Glutamatergic neuron (in vitro differentiated cells): ENCODE measurements at places on chromosomes 13 and 19. TPM values are rescaled to one million over a fixed set of nuclear protein-coding genes. Genes with fewer than 3 reads are reported as not detected.

Gene PDX1
- not detected for total RNA-seq

Gene ADGRE2
- 0.66 TPM for total RNA-seq

Gene CGB3
- total RNA-seq = not detected

Gene CACNA1A
- total RNA-seq = 190 TPM

Gene MYPOP
- 7.1 TPM for total RNA-seq

Gene CKM
- 0.42 TPM for total RNA-seq

Gene HRC
- total RNA-seq = 26.6 TPM

Gene SMIM44
- not detected for total RNA-seq

Gene ZSCAN1
- 7.7 TPM for total RNA-seq

Gene FUT2
- 0.22 TPM for total RNA-seq

Gene S1PR2
- total RNA-seq = 12.5 TPM

Gene MIR17HG
- total RNA-seq = 14.5 TPM

Gene CPAMD8
- 15.4 TPM for total RNA-seq

Gene ZNF497
- total RNA-seq = 3.5 TPM

Gene ZNF491
- 26.0 TPM for total RNA-seq

Gene KLK8
- not detected for total RNA-seq

DNA sequence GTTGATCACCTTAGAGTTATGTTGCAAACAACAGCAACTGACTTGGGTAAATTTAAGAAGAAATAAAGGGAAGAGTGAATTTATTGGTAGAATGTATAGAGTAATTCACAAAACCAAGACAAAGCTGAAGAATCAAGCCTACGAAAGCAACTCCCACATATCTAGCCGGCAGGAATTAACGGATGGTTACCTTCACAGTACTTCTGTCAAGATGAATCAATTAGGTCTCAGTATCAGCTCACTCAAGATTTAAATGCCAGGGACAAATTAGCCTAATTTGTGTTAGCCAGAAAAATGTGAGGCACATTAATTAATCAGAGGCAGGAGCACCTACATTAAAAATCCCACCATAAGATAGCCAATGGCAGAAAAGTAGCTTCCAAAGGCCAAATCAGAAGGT is 10.7 kb downstream of the KPNA3 start:
- DNase-seq = no peak

DNA sequence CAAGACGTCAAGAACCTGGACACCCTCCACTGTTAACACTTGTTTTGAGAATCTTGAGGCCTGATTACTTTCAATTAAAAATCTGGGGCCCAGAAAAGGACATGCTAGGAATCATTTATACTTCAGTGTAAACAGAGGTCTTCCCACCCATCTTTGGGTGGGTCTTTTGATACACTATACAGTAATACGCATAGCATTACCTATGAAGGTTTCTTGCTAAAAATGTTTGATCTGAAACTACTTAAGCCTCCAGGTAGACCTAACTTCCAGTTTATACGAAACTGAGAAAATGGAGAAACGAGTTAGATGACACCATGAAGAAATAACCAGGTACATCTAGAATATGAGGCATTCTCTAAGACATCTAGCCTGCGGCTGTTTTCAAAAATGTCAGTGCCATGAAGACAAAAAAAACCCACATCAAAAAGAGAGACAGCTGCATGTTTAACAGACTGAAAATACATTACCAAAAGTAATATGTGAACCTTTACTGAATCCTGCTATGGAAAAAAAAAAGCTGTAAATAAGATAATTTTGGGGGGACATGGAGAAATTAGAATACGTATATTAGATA is 36.6 kb downstream of the TGDS start:
- no peak for DNase-seq

DNA sequence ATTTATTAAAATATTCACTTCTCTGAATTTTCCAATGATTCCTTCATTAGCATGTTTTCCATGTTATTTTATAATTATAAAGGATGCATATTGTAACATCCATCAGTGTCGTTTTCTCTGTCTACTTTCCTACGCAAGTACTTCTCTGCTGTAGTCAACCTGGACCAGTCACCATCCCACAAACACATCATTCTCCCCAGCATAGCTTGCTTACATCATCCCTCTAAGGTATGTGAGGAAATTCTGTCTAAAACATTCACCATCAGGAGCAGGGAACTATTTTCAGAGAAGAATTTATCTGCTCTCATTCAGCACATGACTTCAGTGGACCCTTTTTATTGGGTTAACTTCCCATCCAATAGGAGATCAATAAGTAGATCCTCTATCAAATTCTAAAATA is 806.1 kb upstream of the ARGLU1 start:
- no peak for DNase-seq

GRCh38 chr13:98173431-98174152 is 3.5 kb downstream of the RNF113B start:
- no peak for DNase-seq

GRCh38 chr13:111046590-111047141 is 68.4 kb upstream of the ARHGEF7 start:
- no peak for DNase-seq

- DNase-seq = no peak
Observed at GRCh38 chr13:35993686-35994085, 137.5 kb downstream of the DCLK1 start.

GRCh38 chr19:51565583-51565982 is 5.5 kb upstream of the ZNF175 start:
- DNase-seq = no peak

- DNase-seq = no peak
Observed at GRCh38 chr13:112725346-112726015, 35.6 kb downstream of the ATP11A start.

GRCh38 chr13:51848674-51849073 is 3.7 kb upstream of the TMEM272 start:
- no peak for DNase-seq

DNA sequence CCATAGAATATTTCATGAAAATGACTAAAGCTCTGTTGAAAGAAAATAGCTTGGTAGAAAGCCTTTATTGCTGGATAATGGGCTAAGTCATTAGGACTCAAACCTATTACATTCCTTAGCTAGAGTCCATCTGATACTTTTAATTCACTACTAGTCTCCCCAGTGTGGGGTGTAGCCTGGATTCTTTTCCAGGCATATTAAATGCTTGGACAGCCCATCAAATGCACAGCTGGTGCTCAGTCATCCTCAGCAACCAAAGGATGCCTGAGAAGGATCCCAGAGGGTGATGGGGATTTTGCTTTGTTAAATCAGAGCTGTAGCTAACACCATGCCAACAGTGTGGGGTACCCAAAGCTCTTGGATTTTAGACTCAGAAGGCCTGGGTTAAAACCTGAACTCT is 153.5 kb downstream of the DLEU7 start:
- no peak for DNase-seq

DNA sequence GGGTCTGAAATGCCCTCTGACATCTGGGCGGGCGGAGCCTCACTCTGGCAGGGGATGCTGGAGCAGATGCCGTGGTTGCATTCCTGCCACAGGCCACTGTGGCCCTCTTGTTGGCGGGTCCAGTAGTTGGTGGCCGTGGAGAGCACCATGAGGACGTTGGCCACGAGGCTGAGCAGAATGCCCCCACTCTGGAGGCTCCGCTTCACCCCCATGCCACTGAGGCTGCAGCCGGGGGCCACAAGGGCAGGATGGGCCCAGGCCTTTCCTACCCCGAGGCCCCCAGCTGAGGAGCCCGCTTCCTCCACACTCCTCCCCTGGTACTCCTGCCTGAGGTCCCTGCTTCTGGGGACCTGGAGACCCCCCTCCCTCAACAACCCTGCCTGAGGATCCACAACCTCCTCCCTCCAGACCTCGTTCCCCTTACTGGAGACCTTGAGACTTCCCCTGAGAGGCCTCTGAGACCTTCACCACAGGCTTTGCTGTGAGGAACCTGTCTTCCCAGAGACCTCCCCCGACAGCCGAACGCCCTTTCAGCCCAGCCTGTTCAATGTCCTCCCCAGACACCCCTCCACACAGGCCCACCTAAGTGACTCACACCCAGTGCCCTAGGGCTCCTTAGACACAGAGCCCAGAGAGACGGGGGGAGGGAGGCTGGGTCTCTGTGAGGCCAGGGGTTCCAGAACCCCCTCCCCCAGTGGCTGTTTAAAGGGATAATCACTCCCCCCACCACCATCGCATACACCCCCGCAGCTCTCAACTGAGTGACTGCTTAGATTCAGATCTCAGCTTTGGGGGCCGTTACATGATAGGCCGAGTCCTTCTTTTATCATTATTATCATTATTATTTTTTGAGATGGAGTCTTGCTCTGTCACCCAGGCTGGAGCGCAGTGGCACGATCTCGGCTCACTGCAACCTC is at the start of gene CLDND2:
Gene CLDND2 (minus strand): TSS at position 638 of the 917 bp plus-strand sequence. CDS start 426 bp downstream, at position 212.
- DNase-seq = no peak

DNA sequence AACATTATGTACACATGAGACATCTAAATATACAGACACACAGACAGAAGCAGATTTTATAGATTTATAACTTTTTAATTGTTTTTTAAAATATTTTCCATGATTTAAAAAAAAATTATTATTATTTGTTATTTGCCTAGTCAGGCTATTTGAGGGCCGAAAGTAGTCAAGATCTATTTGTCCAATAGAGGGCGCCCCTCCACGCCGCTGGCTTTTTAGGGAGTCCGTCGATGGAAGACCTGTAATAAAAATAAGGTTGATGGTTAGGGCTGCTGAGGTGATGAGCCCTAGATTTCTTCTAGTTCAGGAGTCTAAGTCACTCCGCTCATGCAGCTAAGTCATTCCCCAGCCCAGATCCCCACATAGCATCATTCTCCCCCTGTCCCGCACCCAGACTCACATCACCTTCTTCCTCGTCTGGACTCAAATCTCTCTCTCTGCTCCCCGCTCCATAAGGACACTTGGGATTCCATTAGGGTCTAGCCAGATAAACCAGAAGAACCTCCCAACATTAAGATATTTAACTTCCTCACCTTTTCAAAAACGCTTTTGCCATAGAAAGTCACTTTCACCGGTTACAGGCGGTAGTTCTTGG is 33.9 kb upstream of the CEACAM21 start:
- DNase-seq = peak; percentile 66

GRCh38 chr13:48769107-48769704 is 115.5 kb downstream of the CYSLTR2 start:
- DNase-seq = peak; percentile 72

- no peak for DNase-seq
Observed at GRCh38 chr13:112898621-112899280, 70.3 kb upstream of the MCF2L start.

DNA sequence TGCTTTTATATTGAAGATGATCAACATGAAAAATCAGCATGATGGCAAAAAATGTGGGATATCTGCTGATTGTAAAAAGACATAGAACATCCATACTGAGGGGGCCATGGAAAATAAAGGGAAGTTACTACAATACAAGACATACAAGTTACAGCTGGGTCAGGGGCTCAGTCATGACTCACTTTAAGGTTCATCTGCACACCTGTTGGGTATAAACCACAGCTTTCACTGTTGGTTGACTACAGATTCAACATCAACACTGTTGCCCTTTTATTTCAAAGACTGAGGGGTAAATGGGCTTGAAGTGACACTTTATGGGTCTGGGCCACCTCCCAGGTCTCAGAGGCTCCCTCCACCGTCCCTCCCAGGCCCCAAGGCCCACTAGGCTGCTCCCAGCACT is 98.1 kb upstream of the IRS2 start:
- no peak for DNase-seq

DNA sequence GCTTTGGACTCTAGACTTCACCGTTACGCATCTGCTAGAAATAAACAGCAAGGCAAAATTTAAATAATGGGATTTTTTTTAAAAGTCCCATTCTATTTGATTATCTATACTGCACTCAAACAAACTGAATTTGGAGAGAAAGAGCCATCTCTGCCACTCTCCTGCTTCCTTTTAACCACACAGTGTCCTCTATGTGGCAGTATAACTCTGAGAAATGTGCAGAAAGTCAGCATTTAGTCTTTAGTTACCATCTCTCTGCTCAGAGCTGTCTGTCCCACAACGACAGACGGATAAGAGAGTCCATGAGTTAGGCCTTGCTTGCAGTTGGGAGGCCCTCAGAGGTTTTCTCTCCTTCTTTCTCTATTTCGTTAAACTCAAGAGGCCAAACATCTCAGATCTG is 21.2 kb downstream of the CCNA1 start:
- DNase-seq = no peak

GRCh38 chr19:2952953-2953481 is 8.2 kb upstream of the ZNF77 start:
- no peak for DNase-seq

- DNase-seq = no peak
Observed at GRCh38 chr13:32407854-32408253, 20.1 kb downstream of the N4BP2L1 start.

DNA sequence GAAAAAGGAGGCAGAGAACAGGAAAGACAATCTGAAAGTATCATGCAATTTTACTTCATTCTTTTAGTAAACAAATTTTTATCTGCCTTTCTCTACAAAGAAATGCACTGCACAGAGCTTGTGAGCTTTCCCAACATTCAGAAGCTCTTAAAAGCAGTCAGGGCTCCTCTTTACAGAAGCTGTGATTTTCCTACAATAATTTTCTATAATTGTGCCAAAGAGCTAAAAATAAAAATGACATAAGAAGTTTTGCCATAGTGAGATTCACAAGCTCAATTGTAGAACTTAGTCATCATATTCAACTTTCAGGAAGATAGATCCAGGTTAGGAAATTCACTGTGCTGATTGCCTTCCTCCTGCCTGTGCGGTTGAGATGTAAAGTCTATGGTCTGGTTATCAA is 341.4 kb downstream of the PCDH9 start:
- DNase-seq = no peak

DNA sequence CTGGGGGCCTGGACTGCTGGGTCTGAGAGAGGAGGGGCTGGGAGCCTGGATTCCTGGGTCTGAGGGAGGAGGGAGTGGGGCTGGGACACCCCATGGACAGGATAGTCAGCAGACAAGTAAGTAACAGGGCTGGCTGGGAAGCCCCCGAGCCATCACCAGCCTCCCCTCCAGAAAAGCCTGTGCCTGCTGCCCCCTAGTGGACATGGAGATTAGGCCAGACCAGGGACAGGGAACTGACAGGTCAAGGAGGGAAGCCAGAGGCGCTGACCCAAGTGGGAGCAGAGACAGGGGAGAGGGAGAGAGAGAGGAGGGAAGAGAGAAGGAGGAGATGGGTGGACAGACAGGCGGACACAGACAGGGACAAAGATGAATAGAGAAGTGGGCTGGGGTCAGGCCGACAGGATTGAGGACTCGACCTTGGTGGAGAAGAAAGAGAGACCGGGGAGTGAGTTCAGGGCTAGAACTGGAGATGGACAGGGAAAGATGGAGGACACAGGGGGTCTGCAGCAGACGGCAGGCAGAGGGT is 6.7 kb upstream of the ERFL start:
- peak; percentile 94 for DNase-seq

- DNase-seq = no peak
Observed at GRCh38 chr13:113741191-113741668, 17.8 kb upstream of the TMEM255B start.

- DNase-seq = no peak
Observed at GRCh38 chr19:19260417-19261214, 12.5 kb downstream of the TM6SF2 start.
